ENCODE measurements at places on chromosomes 3 and 15. TPM values are rescaled to one million over a fixed set of nuclear protein-coding genes. Genes with fewer than 3 reads are reported as not detected.

- DNase-seq: no peak
Observed at GRCh38 chr3:107962946-107963345, 127.9 kb downstream of the CD47 start.

GRCh38 chr3:133831966-133832801, 26.6 kb downstream of the SRPRB start:
- no peak for DNase-seq

GRCh38 chr15:58474741-58475323, 43.0 kb downstream of the LIPC start:
- DNase-seq: no peak

The ELP6 gene
- total RNA-seq: 55.1 TPM

DNA sequence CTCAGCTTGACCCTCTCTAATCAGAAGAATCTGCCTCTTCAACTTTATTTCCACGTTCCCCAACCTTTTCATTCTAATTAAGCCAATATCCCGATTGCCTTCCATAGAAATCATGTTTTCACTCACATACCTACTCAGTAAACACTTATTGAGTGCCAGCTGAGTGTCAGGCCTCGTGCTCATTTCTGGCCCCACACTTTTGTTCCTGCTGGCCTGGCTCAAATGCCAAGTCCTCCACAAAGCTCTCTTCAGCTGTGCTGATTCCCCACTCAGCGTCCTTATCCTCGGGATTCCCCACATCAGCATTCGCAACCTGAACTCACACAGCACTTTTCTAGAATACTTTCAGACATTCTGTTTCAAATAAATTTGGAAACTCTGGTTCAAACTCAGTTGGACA, 68.9 kb downstream of the THBS1 start:
- DNase-seq: no peak

The LMCD1 gene
- not detected for total RNA-seq

The CDHR4 gene
- total RNA-seq: 0.12 TPM

GRCh38 chr15:66959875-66960274, 105.5 kb upstream of the SMAD3 start:
- no peak for DNase-seq

DNA sequence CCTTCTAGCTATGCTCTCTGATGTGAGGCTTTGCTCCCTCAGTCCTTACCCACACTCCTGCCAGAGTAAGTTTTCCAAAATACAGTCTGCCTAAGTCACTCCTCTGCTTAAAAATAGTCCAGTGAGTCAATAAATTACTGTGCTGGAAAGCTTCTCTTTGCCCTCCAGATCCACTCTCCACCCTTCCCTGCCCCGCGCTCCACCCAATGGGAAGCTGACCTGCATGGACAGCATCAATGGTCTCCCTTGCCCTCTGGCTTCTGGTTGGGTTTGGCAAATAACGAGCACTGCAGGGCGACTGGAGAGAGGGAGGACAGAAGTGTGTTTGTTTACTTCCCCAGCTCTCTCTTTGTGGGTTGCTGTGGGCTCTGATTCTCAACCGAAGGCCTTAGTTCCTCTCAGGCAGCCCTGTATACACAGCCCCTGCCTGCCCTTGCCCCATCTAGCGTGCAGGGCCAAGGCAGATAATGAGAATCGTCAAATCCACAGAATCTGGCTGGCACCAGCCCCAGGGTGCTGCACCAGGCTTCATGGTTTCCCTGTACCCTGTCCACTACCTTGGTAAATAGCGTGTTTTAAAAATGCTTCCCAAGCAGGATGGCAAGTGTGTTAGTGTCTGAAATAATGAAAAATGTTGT, 110.4 kb downstream of the ADAMTSL3 start:
- DNase-seq: no peak

DNA sequence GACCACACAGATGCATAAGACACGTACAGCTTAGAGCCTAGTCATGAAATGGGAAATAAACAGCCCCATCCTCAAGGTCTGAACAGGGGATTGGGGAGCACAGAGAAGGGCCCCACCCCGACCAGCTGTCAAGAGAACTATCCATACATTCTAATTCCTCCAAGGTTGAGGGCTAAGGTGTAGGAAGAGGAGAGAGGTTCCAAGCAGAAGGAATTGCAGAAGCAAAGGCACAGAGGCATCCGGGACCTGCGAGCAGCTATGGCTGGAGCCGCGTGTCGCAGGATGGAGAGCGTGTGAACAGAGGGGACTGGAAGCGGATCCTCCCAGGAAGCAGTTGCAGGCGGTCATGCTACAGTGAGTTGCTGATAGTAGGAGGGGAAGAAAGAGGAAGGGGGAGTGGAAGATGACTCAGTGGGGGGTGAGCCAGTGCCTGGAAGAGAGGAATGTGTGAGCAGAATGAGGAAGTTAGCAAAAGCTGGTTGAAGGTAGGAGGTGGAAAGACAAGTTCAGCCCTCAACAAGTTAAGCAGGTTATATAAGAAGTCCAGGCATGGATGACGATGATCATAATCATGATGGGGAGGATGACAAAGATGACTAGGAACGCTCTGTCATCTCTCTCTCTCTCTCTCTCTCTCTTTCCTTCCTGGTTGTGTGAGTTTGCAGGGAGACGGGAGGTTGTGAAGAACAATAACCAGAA, 89.7 kb downstream of the LIPC start:
- DNase-seq: no peak

The USP50 gene
- 0.46 TPM for total RNA-seq

- DNase-seq: no peak
Observed at GRCh38 chr15:82106679-82107078, 60.9 kb upstream of the MEX3B start.

- no peak for DNase-seq
Observed at GRCh38 chr15:82398785-82399184, 30.8 kb upstream of the GOLGA6L9 start.

DNA sequence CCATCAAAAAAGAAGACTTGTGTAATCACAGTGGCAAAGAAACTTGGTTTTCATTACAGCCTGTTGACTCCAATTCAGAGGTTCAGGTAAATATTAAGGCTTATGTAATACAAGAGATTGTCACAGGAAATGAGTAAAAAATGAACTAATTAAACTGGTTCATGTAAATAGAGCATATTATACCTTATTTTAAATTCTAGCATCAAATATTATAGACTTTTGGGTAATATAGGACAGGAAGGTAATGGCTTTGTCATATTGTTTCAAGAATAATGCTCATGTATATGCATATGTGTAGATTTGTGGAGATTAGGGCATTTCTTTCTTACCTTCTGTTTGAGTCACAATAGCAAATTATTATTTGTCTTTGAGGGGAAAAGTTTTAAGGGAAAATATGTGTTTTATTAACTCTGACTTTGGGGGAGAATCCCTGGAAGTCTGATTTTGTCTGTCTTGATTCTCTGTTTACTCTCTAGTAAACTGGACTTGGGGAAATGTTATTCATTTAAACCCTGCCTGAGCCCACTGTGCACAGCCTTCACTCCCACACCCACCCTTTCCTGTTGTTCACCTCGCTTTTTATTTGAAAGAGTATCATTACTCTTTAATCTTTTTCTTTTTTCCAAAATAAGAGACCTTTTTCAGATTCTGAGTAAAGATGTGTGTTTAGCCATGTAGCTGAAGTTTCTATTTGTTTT, 43.0 kb downstream of the RASA2 start:
- no peak for DNase-seq

- DNase-seq: no peak
Observed at GRCh38 chr15:87752250-87752951, 504.1 kb downstream of the NTRK3 start.

GRCh38 chr3:12436514-12437220, 47.6 kb upstream of the TSEN2 start:
- no peak for DNase-seq

The CNTN4 gene
- 5.1 TPM for total RNA-seq

The SYNPR gene
- 0.59 TPM for total RNA-seq

The SCAANT1 gene
- not detected for total RNA-seq

The SMCO1 gene
- total RNA-seq: not detected

GRCh38 chr3:72338942-72339669, 509.1 kb downstream of the SHQ1 start:
- no peak for DNase-seq

The GHSR gene
- total RNA-seq: not detected

- no peak for DNase-seq
Observed at GRCh38 chr3:52574056-52574965, 37.9 kb downstream of the UQCC5 start.

The LYSMD4 gene
- 16.3 TPM for total RNA-seq

DNA sequence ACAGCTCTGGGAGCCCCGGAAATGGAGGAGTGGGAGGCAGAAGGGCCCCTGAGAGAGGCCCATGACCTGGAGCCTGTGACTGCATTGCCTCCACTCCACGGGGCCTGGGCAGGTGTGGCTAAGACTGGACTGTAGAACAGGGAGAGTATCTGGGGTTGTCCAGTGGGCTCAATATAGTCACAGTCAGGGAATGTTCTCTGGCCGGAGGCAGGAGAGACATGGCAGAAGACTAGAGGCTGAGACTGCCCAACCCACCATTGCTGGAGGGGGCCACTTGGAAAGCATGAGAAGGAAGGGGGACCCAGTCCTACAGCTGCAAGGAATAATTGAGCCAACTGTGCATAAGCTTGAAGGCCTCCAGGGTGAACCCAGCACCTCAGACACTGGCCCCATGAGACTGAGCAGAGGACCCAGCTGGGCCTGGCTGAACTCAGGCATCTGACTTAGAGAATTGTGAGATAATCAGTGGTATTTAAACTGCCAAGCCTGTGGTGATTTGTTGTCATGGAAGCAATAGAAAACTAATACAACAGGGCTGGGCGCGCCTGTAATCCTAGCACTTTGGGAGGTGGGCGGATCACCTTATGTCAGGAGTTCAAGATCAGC, 33.1 kb downstream of the NIPA2 start:
- DNase-seq: no peak

- no peak for DNase-seq
Observed at GRCh38 chr3:66272016-66272415, 51.2 kb downstream of the SLC25A26 start.

The FEZF2 gene
- 9.1 TPM for total RNA-seq

The NMB gene
- 3.7 TPM for total RNA-seq
